ENCODE measurements at places on chromosomes 16 and 17.

DNA sequence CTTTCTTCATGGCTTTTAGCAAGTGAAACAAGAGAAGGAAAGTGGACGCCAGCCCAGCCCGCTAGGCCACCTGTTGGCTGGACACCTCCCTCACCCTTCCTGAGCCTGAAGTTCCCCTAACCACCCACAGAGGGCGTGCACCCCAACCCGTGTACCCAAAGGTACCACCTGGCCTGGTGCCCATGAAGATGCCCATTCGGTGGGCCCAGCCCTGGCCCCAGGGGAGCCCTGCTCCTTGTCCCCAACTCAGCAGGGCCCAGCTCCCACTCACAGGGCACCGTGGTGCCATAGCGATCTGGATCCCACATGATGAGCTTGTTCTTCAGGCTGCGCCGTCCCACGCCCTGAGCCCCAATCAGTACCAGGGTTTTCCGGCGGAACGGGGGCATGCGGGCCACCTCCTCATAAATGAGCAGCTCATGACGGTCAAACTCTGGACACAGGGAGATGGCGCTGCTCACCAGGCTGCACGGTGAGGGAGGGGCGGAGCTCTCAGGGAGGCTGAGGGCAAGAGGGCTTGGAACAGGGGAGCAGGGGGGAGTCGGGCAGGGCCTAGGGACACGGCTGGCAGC lies 26.8 kb downstream of the MPP2 start:
- peak; percentile 44 for DNase-seq

GRCh38 chr17:82531431-82531881 lies 11.9 kb downstream of the FOXK2 start:
- DNase-seq, result no peak

GRCh38 chr17:35087731-35088355 lies 24.3 kb upstream of the RFFL start:
- peak; percentile 20 for DNase-seq

- no peak for DNase-seq
Observed at GRCh38 chr17:8226536-8227237, 16.3 kb upstream of the AURKB start.

GRCh38 chr17:55575058-55575636 lies 63.9 kb upstream of the SMIM36 start:
- no peak for DNase-seq

GRCh38 chr16:10168258-10168657 lies 14.0 kb downstream of the GRIN2A start:
- DNase-seq, result no peak

GRCh38 chr16:70674221-70675014 lies 11.4 kb downstream of the MTSS2 start:
- DNase-seq, result no peak

GRCh38 chr16:56203052-56203451 lies 11.8 kb downstream of the GNAO1 start:
- DNase-seq, result peak; percentile 41

GRCh38 chr16:22428654-22429053 lies 54.2 kb upstream of the CDR2 start:
- no peak for DNase-seq

DNA sequence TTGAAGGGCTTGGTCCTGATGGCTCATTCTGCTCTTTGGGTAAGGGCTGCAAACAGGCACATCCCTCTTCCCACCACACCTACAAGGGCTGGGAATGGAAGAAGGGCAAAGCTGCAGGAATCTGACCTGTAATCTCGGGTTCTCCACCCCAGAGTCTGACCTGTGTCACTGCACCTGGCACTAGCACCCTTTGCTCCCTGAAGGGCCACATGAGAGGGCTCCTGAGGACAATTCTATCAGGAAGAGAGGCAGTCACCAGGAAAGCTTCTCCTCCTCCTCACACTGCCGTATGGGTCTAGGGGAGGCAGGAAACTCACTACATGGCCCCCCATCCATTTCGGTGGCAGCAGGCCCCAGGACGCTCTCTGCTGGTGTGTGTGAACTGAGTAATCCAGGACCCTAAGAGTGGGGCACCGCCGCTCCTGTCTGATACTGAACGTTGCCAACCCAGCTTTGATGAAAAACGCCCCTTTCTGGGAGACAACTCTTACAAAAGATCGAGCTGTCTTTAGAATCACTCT lies 26.4 kb downstream of the TTLL6 start:
- DNase-seq, result no peak

DNA sequence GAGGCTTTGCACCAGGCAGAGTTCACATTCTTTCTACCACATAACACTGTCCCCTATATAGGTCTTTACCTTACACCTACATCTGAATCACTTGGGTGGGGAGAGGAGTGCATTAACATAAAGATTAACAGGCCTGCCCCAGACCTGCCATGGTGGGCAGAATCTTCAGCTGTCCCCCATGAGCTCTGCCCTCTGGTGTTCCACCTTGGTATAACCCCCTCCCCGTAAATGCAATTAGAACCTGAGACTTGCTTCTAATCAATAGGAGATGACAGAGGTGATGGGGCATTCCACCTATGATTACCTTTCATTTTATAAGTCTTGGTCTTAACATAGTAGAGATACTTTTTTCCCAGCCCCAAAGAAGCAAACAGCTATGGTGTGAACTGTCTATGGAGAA lies 20.4 kb upstream of the GRIN2A start:
- DNase-seq, result no peak
